GM12878 (cell line): ENCODE measurements at places on chromosomes 16 and 17. TPM values are rescaled to one million over a fixed set of nuclear protein-coding genes. Genes with fewer than 3 reads are reported as not detected.

DNA sequence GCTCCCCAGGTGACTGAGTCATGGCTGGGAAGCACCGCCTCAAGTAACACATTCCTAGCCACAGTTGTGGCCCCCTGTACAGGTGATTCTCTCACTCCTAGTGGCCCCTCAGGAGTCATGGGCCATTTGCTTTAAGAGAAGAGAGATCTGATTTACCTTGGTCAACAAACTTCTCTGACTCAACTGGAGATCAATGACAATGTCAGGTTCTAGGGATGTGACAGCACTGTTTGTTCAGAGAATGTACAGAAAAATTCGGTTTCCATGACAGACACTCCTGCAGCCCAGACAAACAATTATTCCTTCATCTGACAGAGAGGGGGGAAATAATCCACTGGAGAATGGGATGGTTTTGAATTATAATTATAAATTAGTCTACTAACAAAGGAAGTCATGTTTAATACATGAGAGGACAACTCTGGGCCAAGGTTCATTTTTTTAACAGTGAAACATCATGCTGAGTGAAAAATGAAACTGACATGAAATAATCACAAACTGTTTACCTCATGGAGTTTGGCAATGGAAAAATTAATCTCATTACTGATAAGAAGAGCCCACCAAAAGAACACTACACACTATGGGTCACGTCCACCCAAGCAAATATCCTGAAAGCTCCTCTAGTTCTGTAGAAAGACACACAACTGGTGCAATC, 9.7 kb downstream of the ERN1 start:
- no peak for DNase-seq

- no peak for DNase-seq
Observed at GRCh38 chr17:48760411-48760810, 31.9 kb upstream of the HOXB13 start.

SPIRE2 gene
- total RNA-seq: 0.35 and 0.64 TPM in 2 replicates

GPRC5C gene
- total RNA-seq: 0.36 and 0.58 TPM in 2 replicates
